ENCODE measurements at places on chromosomes 16 and 17. TPM values are rescaled to one million over a fixed set of nuclear protein-coding genes. Genes with fewer than 3 reads are reported as not detected.

- peak overlapping the region; percentile 60 for H3K27ac ChIP-seq
- no peaks in the 10 kb centered on the region for H3K36me3 ChIP-seq
- peak; percentile 36 for DNase-seq
- peak overlapping the region; percentile 12 for H3K4me3 ChIP-seq
- peaks cover 6% of the 10 kb centered on the region for H3K4me1 ChIP-seq
Measured at GRCh38 chr16:80932708-80933095, 74.0 kb downstream of the CMC2 start.

DNA sequence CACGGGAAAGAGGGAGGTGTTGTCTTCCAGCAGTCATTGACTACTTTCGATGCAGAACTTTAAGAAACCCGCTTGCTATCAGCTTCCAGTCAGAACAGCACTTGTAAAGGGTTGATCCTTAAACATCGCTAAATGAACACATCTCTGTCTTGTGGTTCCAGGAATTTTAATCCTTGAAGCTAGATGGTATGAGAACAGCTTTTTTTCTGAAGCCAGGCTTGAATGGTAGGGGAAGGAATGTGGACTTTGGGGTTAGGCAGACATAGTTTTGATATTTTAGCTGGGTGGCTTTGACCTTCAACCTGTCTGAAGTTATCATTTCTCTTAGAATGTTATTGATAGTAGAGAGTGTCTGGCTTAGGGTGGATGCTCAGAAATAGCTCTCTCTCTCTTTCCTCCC lies 81.1 kb downstream of the RGS9 start:
- no peak overlapping the region for H3K4me3 ChIP-seq
- DNase-seq = no peak
- no peaks in the 10 kb centered on the region for H3K4me1 ChIP-seq
- H3K36me3 ChIP-seq = no peaks in the 10 kb centered on the region
- H3K27me3 ChIP-seq = no peaks in the 10 kb centered on the region
- no peak overlapping the region for H3K27ac ChIP-seq

The SLC26A11 gene
- polyA plus RNA-seq = 8.4 TPM

DNA sequence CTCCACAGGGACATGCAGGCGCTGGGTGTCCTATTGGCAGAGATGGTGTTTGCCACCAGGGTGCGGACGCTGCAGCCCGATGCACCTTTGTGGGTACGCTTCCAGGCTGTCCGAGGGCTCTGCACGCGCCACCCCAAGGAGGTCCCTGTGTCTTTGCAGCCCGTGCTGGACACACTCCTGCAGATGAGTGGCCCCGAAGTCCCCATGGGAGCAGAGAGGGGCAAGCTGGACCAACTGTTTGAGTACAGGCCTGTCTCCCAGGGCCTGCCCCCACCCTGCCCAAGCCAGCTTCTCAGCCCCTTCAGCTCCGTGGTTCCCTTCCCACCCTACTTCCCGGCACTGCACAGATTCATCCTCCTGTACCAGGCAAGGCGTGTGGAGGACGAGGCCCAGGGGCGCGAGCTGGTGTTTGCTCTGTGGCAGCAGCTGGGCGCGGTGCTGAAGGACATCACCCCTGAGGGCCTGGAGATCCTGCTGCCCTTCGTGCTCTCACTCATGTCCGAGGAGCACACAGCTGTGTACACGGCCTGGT lies 2.8 kb downstream of the WDR81 start:
- H3K36me3 ChIP-seq = no peaks in the 10 kb centered on the region
- no peaks in the 10 kb centered on the region for H3K27me3 ChIP-seq
- peaks cover 21% of the 10 kb centered on the region for H3K4me1 ChIP-seq
- no peak overlapping the region for H3K4me3 ChIP-seq
- no peak overlapping the region for H3K27ac ChIP-seq

DNA sequence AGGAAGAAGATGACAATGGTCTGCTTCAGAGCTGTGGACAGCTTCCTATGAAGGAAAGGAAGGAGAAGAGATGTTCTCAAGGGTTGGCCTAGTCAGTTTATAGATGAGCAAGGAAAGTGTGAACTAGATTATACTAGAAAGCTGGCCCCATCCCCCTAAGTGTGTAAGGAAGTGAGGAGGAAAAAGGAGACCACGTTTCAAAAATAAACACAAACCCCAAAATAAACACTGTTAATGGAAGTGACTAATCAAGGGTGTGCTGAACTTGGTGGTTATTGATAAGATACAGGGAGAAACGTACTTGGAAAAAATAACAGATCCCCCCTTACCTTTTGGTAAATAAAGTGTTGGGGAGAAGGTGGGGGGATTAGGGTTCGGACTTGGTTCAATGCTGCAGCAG lies 267.1 kb downstream of the SOX9 start:
- H3K4me3 ChIP-seq = no peak overlapping the region
- H3K27ac ChIP-seq = no peak overlapping the region
- no peak for DNase-seq
- H3K27me3 ChIP-seq = no peaks in the 10 kb centered on the region

DNA sequence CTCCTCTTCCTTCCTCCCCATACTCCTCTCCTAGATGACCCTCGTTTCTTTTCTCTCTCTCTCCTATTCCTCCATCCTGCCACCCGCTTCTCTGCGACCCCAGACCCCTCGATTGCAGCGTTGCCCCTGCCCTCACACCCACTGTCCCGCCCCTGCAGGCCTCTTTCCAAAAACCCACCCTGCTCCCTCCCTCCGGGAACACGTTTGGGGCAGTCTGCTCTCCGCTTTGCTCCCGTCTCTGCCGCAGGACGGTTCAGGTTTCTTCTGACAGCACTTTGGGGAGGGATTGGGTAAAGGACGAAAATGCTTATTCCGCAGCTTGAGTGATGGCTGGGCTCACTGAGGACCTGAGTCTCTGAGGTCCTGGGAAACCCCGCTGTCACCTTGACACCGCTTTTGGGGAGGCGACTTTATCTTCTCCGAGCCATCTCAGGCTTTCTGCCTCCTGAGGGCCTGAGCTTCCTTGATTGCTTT lies 690 bp downstream of the NDE1 start:
- H3K4me1 ChIP-seq = peaks cover 4% of the 10 kb centered on the region
- H3K27ac ChIP-seq = peak overlapping the region; percentile 89
- DNase-seq = peak; percentile 59

The GPR139 gene
- polyA plus RNA-seq = not detected

DNA sequence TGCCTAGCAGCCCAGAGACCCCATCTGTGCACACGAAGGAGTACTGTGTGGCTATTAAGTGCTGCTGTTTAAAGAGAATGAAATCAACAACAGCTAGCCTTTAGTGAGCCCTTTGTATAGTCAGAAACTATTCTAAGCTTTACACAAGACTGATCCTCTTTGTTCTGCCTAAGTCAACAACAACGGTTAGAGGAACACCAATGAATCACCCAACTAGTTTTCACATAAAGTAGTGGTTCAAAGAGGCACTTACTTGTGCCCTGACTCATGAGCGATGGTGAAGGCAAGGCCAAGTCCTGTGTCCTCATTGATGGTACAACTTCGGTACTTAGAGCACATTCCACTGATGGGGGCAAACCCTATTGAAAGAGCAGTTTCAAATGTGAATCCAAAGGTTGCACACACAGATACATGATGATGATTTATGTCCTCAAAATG lies 75.8 kb downstream of the ADAMTS18 start:
- H3K27me3 ChIP-seq = no peaks in the 10 kb centered on the region
- no peak overlapping the region for H3K4me3 ChIP-seq
- no peak for DNase-seq
- no peak overlapping the region for H3K27ac ChIP-seq

The HID1 gene
- 7.2 TPM for polyA plus RNA-seq

The SPATA22 gene
- not detected for polyA plus RNA-seq

The CACNG3 gene
- not detected for polyA plus RNA-seq

DNA sequence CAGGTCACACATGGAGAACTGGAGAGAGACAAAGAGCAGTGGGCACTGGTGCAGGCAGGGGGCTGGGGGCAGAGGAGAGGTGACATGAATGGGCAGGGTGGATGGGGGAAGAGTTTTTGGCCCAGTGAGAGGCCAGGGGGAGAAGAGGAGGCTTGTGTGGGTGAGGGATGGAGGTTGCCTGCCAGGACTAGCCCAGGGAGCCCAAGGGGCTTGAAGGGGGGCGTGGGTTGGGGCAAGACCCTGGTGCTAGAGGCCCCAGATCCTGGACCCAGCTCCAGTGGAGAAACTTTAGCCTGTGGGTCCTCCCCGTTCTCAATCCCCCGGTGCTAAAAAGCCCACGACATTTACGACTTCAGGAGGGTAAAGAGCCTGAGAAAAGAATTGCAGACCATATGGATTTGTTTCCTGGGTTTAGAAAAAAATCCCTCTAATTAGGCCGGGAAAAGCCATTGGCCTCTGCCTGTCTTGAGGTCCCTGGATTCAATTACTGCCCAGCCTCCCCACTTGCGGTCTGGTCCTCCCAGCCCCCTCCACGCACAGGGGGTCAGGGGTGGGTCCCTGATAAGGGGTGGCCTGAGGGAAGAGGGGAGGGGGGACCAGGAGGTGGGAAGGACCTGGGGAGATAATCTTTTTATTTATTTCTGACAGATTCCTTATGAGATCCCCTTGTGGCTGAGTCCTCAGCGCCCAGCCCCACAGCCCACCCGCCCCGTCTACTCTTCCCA lies 33.0 kb downstream of the NGFR start:
- no peaks in the 10 kb centered on the region for H3K36me3 ChIP-seq
- H3K4me3 ChIP-seq = no peak overlapping the region
- H3K27me3 ChIP-seq = no peaks in the 10 kb centered on the region
- DNase-seq = no peak
- no peaks in the 10 kb centered on the region for H3K4me1 ChIP-seq

GRCh38 chr17:50961282-50962220 lies 95.4 kb upstream of the TOB1 start:
- DNase-seq = no peak
- H3K36me3 ChIP-seq = no peaks in the 10 kb centered on the region
- no peaks in the 10 kb centered on the region for H3K27me3 ChIP-seq
- H3K4me1 ChIP-seq = peaks cover 1% of the 10 kb centered on the region
- H3K27ac ChIP-seq = no peak overlapping the region

The RGS11 gene
- 0.44 TPM for polyA plus RNA-seq

The TERB1 gene
- polyA plus RNA-seq = not detected

The ZNF597 gene
- polyA plus RNA-seq = 3.8 TPM

GRCh38 chr16:4945560-4946502 lies 8.9 kb upstream of the PPL start:
- H3K36me3 ChIP-seq = no peaks in the 10 kb centered on the region
- H3K27me3 ChIP-seq = no peaks in the 10 kb centered on the region
- H3K4me3 ChIP-seq = no peak overlapping the region
- H3K4me1 ChIP-seq = peaks cover 29% of the 10 kb centered on the region

The ITGB4 gene
- polyA plus RNA-seq = 3.3 TPM
